ENCODE measurements at places on chromosomes 13 and 19.

DNA sequence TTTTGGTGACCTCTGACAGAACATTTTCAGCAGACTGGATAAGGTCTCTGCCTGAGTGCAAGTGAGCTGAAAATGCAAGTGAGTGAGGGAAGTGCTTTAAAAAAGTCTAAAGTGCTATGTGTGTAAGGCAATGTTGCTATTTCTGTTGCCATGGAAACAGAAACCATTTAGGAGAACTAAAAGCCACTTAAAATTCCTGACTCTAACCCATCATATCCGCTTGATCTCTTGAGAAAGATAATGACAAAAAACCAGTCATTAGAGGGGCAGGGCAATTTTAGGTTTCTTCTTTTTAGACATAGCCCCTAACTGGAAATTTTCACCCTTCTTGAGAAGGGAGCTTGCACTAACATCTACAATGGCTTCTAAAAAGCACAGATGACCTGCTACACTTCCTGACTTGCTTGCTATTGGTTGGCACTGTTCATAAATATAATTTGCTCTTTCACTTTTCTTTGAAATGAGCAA is at the start of gene CYSLTR2:
Gene CYSLTR2, plus strand, starts transcription at position 458 of the 468 bp plus-strand sequence. CDS start 52,889 bp downstream, outside the sequence.
- no peak for DNase-seq

- DNase-seq, result peak; percentile 93
Measured at GRCh38 chr19:18438331-18439024, 545 bp upstream of the ISYNA1 start.

- DNase-seq, result no peak
Measured at GRCh38 chr13:102510072-102510471, 86.7 kb upstream of the TPP2 start.

GRCh38 chr13:95100525-95101433 is 200.5 kb downstream of the ABCC4 start:
- DNase-seq, result no peak

GRCh38 chr13:71873418-71874247 is 6.6 kb upstream of the DACH1 start:
- DNase-seq, result no peak

Data from coronary artery (tissue), 2 donors.